ENCODE measurements at places on chromosomes 4 and X.

- no peak for DNase-seq
These were observed 8.3 kb downstream of the IL21 start for GRCh38 chr4:122612540-122612939.

GRCh38 chr4:76703123-76703490 lies 194.8 kb downstream of the SOWAHB start:
- no peak for DNase-seq

GRCh38 chrX:989959-990510 lies 222.4 kb downstream of the CRLF2 start:
- DNase-seq = peak; percentile 26

DNA sequence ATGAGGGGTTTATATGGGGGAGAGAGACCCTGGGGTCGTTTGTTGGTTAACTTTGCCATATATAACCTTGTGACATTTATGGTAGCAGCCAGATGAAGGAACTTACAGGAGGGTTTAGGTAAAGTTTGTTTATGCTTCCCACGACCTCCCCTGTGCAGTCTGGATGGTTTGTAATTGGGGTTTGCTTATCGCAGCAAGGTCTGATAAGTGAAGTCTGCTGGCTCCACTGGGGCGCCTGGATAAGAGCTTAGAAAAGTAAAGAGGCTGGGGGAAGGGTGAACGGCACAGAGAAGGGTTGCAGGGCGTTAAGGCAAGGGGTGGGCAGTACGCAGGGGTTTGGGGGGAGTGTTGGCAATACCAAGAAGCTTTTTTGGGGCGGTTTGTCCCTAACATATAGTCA lies 98.7 kb downstream of the KDM6A start:
- no peak for DNase-seq

DNA sequence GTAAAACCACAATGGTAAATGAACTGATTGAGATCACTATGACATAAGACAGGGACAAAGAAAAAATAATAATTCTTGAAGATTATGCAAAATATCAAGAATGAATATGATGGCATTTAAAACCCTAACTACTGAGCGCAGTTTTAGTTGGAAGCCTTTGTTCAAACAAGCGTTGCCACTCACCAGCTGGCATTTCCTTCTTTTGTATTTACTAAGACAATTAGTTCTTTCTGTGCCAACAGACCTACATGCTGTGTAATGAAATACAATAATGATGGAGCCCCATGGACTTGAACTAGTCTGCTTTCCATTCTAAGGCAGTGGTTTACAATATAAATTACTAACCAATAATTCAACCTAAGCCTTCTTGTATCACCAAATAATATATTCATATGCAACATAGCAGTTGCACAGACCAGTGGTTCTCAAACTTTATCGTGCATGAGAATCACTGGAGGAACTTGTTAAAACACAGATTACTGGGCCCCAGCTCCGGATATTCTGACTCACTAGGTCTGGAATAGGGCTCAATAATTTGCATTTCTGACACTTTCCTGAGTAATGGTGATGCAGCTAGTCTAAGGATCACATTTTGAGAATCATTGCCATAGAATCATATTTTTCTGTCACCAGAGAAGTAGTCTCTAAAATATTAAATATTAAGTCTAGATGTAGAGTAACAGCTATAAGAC lies 196.4 kb upstream of the MAGEB18 start:
- no peak for DNase-seq

DNA sequence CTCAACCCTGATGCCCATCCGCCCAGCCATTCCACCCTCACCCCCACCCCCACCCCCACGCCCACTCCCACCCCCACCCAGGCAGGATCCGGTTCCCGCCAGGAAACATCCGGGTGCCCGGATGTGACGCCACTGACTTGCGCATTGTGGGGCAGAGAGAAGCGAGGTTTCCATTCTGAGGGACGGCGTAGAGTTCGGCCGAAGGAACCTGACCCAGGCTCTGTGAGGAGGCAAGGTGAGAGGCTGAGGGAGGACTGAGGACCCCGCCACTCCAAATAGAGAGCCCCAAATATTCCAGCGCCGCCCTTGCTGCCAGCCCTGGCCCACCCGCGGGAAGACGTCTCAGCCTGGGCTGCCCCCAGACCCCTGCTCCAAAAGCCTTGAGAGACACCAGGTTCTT lies at the start of gene MAGEA1:
Gene MAGEA1 (plus strand): TSS at position 154 of the 400 bp plus-strand sequence. CDS start 3,106 bp downstream, outside the sequence.
- no peak for DNase-seq

DNA sequence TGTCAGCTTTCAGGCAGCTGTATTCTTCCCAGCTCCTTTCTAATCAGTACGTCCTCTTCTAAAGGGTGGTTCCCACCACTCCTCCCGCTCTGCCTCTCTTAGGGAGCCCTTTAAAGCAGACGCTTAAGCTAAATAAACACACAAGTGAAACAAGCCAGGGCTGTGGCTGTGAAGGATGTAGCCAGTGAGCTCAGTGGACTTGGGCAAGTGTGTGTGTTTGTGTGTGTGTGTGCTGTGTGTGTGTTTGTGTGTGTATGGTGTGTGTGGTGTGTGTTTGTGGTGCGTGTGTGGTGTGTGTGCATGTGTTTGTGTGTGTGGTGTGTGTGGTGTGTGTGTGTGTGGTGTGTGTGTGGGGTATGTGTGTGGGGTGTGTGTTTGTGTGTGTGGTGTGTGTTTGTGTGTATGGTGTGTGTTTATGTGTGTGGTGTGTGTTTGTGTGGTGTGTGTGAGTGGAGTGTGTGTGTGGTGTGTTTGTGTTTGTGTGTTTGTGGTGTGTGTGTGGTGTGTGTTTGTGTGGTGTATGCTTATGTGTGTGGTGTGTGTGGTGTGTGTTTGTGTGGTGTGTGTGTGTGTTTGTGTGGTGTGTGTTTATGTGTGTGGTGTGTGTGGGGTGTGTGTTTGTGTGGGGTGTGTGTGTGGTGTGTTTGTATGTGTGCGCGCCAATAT lies 283.3 kb downstream of the PTTG2 start:
- DNase-seq = no peak

- DNase-seq = no peak
These were observed 164.8 kb upstream of the PITX2 start for GRCh38 chr4:110787707-110788106.

- no peak for DNase-seq
These were observed 213.7 kb downstream of the FSTL5 start for GRCh38 chr4:161949946-161950725.
